ENCODE measurements at places on chromosomes 5 and 9. TPM values are rescaled to one million over a fixed set of nuclear protein-coding genes. Genes with fewer than 3 reads are reported as not detected.

GRCh38 chr5:40381676-40382363 is 297.9 kb upstream of the PTGER4 start:
- DNase-seq: no peak

GRCh38 chr5:71782393-71782770 is 63.3 kb downstream of the CARTPT start:
- DNase-seq: no peak

The ABHD17B gene
- polyA plus RNA-seq: 14.2 TPM

DNA sequence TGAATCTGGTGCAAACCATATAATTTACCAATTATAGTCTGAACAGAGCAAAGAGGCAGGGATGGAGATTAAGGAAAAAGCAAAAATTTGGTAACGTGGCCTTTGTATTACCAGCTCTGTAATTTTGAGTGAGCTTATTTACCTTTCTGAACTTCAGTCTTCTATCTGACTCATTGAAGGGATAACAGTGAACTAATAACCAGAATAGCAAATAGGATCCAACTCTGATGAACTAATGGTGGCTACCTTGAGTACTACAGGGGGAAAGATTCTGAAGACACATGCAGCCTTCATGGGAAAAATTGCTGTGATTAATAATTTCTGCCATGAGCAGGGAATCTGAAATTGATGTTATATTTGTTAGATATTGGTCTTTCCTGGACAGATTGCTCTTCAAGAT is 23.0 kb upstream of the LARP1 start:
- DNase-seq: no peak

The MEGF10 gene
- not detected for polyA plus RNA-seq

The ADGRV1 gene
- 0.15 TPM for polyA plus RNA-seq

DNA sequence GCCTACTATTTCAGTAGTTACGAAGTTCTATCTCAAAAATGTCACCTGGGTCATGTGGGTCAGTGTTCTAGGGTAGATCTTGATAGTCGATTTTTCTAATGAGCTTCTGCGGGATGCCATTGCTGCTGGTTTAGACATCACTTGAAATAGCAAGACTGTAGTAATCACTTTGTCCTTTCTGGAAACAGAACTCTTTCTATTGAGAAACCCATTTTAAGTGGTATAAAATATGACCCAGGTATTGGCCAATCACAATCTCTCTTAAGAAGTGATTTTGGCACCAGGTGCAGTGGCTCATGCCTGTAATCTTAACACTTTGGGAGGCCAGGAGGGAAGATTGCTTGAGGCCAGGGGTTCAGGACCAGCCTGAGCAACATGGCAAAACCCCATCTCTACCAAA is 17.6 kb downstream of the ARRDC3 start:
- no peak for DNase-seq

Measured in BJ (cell line).